Pulmonary artery endothelial cell (primary cell): ENCODE measurements at places on chromosomes 2 and 18. TPM values are rescaled to one million over a fixed set of nuclear protein-coding genes. Genes with fewer than 3 reads are reported as not detected.

GRCh38 chr18:67733088-67733487, 216.6 kb upstream of the DSEL start:
- no peak for DNase-seq

DNA sequence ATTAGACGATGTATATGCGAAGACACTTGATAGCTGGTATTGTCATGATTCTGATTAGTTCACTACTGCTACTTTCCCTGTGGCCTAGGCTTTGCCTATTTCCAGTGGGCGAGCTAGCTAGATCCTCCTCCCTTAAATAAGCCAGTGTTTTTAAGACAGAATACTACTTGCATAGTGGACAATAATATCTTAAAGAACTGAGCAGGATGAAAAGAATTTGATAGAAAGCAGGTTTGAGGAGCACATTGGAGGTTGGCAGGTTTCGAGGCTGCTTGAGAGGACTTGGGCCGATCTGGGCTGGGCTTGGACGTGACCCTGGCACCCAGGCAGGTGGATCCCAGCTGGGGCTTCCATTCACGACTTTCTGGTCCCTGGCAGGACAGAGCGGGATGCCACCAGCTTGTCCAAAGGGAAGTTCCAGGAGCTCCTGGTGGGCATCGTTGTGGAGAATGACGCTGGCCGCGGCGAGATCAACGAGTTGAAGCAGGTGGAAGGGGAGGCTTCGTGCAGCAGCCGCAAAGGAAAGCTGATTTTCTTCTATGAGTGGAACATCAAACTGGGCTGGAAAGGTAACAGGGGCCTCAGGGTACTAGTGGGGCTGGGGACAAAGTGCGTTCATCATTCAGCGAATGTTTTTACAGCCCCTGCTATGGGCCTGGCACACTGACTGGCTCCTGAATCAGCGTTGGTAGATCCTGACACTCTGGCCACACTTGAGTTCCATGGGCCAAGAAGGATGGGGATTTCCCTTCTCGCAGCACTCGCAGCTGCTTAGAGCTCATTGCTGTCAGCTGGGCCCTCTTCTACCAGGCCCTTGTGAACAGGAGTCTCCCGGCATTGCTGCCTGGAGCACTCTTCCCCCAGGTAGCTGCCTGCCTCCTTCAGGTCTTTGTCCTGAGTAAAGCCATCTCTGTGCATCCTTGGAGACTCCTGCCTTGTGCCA, 16.9 kb downstream of the C2orf74 start:
- no peak for DNase-seq

Gene THAP4
- 47.3 and 56.6 TPM in 2 replicates for total RNA-seq

GRCh38 chr18:36490897-36491296, 193.4 kb downstream of the FHOD3 start:
- DNase-seq, result no peak

DNA sequence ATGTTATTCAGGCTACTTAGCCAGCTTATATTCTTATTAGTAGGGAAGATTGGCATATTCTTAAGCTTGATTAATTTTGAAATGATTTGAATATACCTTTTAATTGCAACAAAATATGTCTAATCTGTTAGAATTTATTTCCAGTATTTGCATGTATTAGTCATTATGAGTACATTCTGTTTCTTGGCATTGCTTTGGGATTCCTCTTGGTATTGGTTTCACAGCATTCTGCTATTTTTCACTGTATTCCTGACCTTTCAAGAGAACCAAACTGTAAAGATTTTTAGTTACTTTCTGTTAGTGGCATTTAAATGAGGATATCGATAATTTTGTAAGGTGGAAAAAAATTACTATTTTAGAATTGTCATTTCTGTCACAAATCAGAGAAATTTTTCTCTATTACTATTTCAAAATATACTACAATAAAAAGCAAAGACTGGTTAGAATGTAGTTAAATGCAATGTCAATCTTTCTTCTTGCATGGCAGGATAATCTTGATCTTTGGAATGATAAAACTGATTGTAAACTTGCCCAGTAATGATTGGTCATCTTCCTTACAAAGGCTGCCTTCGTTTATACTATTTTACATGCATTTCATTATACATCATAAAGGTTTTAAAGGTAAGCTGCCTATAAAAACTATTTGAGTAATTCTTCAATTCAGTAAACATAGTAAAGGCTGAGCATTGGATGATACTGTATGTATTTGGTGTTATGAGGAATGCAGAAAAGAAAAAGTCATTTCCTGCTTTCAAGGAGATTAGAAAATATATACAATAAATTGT, 86.1 kb downstream of the SLC4A10 start:
- no peak for DNase-seq

GRCh38 chr2:151156431-151156830, 105.2 kb downstream of the RBM43 start:
- no peak for DNase-seq

Gene ACKR3
- total RNA-seq, result 43.8 and 57.0 TPM in 2 replicates

DNA sequence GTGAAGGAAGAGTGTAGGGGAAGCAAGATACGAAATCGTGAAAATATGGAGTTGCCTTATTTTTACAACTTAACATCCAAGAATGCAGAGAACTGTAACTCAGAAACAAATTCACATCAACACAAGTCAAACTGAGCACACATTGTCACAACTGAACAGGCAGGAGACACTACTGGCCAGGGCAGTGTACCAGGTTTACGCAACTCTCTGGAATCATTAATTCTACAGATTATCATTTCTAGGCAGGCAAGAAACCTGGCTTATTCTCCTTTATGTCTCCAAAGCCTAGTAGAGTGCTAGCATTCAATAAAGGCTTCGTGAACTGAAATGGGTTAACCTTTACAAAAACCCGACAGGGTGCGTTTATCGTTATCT, 584 bp downstream of the COA5 start:
- no peak for DNase-seq

Gene USP37
- total RNA-seq, result 7.9 and 11.8 TPM in 2 replicates

- no peak for DNase-seq
Measured at GRCh38 chr18:41587976-41588375, 367.1 kb upstream of the PIK3C3 start.

DNA sequence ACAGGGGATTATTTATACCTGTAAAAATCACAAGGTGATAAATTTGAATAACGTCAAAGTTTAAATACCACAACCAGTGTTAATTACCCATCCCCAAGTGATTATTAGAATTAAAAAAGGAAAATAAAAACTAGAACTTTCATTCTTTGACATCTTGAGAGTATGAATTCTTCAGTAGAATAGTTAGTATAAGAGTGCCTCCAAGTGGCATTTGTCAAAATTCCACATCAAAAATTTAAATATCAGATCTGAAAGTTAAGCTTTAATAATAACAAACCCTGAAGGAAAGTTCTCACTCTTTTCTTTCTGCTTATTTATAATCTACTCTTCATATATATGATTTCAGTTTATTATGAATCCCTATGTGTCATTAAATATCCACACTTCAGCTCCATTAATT, 273.7 kb upstream of the KYNU start:
- no peak for DNase-seq

Gene CCDC74A
- 3.4 and 3.8 TPM in 2 replicates for total RNA-seq

Gene NR4A2
- total RNA-seq, result 0.07 and 0.11 TPM in 2 replicates

Gene FBXO41
- 0.56 and 0.66 TPM in 2 replicates for total RNA-seq

GRCh38 chr2:20543469-20544152, 96.7 kb downstream of the RHOB start:
- DNase-seq, result no peak

- DNase-seq, result no peak
Measured at GRCh38 chr18:62245699-62246098, 58.6 kb downstream of the RELCH start.

DNA sequence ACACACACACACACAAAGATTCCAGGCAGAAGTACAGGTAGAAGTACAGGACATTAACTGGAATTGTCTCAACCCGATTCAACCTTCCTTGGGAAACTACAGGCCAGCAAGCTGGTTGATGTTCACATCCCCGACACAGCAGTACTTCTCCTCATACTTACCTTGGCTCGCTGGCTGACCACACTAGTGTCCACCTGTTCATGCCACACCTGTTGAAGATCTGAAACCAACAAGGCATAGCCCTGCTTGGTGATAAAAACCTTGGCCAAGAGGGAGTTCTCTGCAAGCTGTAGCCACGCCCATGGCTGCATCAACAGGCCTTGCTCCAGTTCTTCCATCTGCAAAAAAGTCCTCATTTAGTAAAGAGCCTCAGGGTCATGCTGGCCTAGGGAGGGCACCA, 2.6 kb downstream of the NHEJ1 start:
- no peak for DNase-seq

Gene ANKRD12
- 16.6 and 31.3 TPM in 2 replicates for total RNA-seq

Gene MAP3K19
- total RNA-seq, result not detected in 2 replicates

DNA sequence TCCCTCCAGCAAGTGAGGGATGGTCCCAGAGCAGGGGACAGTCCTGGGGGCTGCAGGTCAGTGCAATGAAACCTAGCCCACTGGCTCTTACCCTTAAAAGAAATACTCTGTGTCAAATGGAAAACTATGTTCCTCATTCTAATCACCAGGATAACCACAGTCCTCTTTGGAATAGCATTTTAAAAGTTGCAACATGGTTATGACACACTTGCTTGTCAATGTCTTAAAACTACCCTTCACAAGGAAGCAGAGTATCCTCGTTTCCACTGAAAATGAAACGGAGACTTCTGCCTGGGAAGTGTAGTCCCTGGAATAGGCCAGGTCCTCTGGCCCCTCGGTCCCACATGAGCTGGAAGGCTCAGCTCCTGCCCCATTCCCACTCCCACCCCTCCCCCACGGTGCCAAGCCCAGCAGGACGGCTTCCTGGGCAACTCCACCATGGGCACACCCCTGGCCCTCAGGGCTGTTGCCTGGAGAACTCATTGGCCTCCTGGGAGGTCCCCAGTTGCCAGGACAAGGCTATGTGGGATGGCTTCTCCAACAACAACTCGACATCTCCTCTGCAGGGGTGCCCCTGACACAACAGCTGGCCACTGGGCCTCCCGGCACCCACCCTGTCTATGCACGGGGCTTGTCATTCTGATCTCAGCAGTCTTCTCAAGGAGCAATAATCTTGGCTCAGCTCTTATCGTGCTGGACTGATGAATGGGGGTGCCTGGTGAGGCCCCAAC, 38.3 kb upstream of the ST3GAL5 start:
- DNase-seq, result no peak

GRCh38 chr18:2699001-2699400, 43.5 kb downstream of the SMCHD1 start:
- DNase-seq, result no peak

- no peak for DNase-seq
Measured at GRCh38 chr18:3758531-3758930, 308.6 kb downstream of the TGIF1 start.
